ENCODE measurements at places on chromosomes 4 and X.

GRCh38 chr4:186807808-186808629 lies 84.4 kb upstream of the FAT1 start:
- DNase-seq, result no peak

DNA sequence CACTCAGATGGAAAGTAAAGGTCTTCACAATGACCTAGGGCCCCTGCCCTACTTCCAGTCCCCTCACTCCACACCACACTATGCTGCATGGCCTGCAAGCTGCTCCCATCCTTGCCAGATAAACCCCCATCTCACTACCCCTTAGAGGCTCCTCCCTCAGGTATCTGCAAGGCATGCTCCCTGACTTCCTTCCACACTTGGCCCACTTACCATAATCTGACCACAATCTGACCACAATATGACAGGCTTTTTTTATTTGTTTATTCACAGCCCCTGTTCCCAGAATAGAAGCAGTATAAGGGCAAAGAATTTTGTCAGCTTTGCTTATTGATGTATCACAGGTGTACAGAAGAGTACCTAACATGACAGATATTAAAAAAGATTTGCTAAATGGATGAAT lies 124.7 kb downstream of the CAMK2D start:
- peak; percentile 63 for DNase-seq

GRCh38 chr4:42819863-42820514 lies 72.5 kb upstream of the GRXCR1 start:
- no peak for DNase-seq

DNA sequence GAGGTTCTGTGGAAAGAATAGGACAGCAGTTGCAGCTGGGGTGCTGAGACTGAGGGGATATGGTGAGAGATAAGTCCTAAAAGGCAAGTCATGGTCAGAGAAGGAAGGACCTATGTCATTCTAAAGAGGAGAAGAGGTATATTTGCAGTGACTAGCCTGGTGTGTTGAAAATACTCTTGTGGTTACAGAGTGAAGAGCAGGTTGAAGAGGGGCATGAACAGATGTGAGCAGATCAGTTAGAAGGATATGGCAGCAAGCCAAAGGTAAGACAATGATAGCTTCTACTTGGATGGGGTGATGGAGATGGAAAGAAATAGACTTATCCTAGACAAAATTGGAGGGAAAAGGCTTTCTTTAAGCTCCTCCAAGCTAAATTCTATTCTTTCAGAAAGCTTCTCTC lies 469.8 kb upstream of the CPEB2 start:
- no peak for DNase-seq

DNA sequence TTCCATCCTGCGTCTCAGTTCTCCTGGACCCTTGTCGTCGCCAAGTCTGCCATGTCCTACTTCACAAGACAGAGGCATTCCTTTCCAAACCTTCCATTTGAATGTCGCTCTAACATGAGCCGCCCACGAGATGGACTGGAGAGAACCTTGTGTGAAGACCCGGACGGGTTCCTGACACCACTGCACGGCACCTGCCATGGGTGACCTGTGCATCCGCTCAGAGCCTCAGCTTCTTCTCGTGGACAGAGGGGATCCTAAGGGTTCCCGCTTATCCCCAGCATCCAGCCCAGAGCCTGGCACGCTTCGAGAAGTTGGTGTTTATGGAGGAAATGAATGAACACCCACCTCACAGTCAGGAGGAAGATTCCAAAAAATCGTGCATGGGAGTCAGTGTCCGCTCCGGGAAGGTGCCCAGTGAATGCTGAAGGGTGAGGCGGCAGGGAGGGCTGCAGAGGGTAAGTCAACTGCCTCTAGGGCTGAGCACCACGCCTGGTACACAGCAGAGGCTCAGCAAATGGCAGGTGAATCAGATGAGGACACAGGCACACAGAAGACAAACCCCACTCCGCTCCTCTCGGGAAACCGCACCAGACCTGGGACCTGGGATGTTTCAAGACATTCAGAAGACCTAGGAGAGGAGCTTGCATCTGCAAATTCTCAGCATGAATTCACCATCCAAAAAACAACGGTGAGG lies 52.6 kb downstream of the WFS1 start:
- DNase-seq, result no peak

DNA sequence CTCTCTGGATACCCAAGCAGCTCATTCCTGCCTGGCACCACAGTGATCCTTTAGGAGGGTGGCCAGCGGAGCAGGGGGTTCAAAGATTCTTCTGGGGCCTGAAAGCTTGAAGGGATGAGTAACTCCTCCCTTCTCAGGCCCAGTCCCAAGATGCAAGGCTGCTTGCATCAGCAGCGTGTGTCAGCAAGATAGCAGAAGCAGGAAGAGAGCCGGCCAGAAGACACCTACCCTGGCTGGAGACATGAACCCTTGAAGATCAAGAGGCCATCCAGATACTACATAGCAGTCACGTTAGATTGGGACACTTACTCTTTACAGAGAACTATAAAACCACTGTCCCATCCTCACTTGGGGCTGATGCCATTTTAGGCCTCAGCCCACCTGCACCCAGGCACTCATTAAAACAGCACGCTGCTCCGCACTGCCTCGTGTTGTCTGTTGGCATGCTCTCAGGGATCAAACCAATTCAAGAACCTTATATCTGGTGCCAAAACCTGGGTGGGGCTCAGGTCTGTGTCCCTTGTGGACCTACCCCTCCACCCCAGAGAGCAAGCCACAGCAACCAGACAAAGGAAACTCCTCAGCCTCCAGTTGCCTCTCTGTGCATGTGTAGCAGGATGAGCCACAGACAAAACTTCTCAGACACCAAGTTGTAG lies 6.5 kb downstream of the UGT2B17 start:
- no peak for DNase-seq

DNA sequence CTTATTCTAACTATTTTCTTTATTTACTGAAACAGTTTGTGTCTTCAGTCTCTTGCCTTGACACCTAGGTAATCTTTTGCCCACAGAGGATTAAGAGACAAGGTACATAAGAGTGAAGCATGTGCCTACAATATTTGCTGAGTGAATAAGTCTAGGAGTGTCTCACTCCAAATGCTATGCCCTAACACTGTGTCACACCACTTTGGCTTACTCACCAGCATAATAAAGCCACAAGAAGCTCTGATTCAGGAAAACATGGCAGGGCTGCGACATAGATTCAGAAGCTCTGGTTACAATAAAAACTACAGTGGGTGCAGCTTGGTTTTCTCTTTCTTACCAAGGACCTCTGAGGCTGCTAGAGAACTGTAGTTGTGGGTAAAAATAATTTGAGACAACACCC lies 127.1 kb downstream of the RBM46 start:
- DNase-seq, result no peak

GRCh38 chr4:90159193-90159592 lies 32.0 kb downstream of the CCSER1 start:
- no peak for DNase-seq

GRCh38 chr4:6379767-6380745 lies 92.4 kb downstream of the PPP2R2C start:
- DNase-seq, result no peak

GRCh38 chr4:7389719-7390118 lies 45.0 kb downstream of the PSAPL1 start:
- DNase-seq, result no peak

DNA sequence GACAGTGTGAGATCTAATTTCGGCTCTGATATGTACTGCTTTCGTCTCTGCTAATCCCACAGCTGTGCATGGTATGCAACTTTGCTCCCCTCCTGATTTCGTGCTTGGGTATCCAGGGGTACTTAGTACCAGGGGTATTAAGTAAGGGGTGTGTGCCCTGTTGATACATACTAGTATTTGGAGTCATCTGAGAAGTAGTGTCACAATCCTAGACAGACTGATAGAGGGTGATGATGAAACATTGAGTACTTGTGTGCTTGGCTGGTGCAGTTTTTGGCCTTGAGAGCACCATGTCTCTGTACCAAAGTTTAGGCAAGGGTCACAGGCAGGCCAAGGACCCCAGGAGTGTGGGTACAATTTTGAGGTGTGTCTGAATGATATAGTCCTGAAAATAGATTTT lies 10.9 kb downstream of the GPAT3 start:
- no peak for DNase-seq

DNA sequence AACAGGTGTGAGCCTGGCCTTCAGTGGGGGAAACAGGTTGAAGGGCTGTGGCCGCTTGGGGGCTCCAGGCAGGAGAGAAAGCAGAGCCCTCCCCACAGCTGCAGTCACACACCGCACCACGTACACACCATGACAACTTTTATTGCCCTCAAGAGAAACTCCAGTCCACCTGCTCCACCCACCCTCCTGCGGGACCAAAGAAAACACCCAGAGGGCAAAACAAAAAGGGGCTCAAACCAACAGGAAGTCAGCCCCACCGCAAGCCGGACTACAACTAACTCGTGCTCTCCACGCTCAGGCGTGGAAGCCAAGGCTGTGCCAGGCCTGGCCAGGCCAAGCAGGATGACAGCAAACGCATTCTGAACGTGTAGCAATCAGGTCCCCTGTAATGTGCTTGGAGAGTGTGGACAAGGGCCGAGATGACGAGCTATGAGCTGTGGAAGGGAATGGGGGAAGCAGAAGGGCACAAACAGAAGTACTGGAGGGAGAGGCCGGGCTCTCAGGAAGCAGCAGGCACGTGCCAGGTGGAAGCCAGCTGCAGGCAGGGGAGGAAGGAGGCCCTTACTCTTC lies 12.7 kb downstream of the SLC6A8 start:
- DNase-seq, result no peak

GRCh38 chr4:38866973-38867477 lies 581 bp upstream of the FAM114A1 start:
- DNase-seq, result no peak

DNA sequence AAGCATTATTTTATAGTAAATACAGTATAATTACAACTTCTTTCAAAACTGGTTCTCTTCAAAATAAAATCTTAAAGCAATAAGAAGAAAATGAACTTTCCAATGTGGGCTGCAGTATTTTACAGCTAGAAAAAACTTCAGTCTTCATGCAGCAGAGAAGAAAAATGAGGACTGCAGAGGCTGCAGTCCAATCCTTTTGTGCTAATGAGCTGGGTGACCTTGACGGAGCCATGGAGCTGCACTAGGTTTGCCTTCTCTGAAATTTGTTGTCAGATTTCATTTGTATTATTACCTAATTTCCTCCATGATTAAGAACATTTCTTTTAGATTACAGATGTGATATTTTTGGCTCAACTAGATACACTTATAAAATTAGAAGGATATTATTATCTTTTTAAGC lies 245.2 kb upstream of the ADAMTS3 start:
- no peak for DNase-seq

Measured in COLO829 (cell line).